ENCODE measurements at places on chromosomes 5 and 9.

DNA sequence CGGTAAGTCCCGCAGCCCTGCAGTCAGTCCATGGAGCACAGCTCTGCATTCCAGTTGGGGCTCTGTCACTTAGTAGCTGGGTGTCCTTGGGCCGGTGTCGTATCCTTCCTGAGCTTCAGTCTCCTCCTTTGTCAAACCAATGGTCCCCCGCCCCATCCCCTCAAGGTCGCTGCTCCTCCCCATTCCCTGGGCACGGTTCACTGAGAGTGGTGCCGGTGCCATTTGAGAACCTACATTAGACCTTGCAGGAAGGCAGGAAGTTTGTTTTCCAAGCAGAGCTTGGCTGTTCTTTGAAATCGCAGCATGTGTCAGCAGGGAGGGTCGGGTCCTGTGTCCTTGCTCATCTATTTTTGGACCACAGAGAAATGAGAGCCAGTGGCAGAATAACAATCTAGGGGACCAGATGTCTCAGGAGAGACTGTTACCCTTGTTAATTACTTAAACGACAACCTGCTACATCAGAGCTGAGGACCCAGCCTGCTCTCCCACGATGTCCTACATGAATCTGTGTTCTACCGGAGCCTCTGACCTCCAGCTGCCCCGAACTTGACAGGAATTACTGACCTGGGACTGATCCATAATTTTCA lies 21.7 kb upstream of the BARHL1 start:
- DNase-seq = no peak

DNA sequence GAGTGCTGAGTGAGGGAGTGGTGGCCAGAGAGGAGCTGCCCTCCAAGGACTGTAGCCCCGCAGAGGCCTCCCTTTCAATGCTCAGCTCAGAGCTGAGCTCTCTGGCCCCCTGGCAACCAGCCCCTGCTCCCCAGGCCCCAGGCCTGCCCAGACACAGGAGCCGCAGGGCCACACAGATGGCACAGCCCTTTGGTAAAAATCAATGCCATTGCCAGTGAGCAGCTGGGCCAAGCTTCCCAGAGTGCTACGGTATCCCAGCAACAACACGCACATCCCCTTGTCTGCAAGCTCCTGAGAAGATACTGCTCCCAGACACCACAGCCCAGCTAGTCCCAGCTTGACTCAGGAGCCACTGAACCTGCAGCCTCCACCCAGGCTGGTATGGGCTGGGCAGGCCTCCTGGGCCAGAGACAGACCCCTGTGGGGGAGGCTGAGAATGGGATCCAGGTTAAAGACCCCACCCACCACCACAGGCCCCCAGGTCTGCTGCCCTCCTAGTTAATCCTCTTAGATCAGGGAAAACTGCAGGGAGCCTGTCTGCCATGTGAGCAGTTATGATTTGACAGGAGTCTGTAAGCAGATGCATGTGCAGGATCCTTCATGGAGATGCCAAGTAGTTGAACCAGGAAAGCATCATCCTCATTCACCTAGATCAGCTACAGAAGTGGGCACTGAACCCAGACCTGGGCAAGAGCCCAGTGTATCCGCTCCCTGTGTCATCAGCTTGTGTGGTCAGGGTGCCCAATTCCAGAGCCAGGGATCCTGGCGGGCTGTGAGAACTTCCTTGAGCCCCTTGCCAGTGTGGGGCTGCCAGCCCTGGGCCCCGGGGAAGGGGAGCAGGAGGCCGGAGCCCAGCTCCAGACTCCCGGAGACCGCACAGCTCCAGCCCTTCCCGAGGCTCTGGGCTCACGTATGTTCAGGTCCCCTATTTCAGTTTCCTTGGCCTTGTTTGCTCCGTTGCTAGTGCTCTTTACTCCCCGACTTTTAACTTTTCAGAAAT lies 26.7 kb upstream of the ADAMTS2 start:
- no peak for DNase-seq

- DNase-seq = no peak
Measured at GRCh38 chr5:139046551-139046950, 151.6 kb downstream of the SIL1 start.

GRCh38 chr9:70352356-70352755 lies 62.1 kb downstream of the KLF9 start:
- no peak for DNase-seq

- DNase-seq = no peak
Measured at GRCh38 chr5:115109840-115110239, 59.9 kb downstream of the TRIM36 start.

GRCh38 chr5:88275581-88275980 lies 6.9 kb upstream of the TMEM161B start:
- no peak for DNase-seq

GRCh38 chr5:149771216-149771980 lies 41.3 kb downstream of the PPARGC1B start:
- no peak for DNase-seq

- DNase-seq = no peak
Measured at GRCh38 chr5:59798862-59799667, 94.5 kb downstream of the PDE4D start.

DNA sequence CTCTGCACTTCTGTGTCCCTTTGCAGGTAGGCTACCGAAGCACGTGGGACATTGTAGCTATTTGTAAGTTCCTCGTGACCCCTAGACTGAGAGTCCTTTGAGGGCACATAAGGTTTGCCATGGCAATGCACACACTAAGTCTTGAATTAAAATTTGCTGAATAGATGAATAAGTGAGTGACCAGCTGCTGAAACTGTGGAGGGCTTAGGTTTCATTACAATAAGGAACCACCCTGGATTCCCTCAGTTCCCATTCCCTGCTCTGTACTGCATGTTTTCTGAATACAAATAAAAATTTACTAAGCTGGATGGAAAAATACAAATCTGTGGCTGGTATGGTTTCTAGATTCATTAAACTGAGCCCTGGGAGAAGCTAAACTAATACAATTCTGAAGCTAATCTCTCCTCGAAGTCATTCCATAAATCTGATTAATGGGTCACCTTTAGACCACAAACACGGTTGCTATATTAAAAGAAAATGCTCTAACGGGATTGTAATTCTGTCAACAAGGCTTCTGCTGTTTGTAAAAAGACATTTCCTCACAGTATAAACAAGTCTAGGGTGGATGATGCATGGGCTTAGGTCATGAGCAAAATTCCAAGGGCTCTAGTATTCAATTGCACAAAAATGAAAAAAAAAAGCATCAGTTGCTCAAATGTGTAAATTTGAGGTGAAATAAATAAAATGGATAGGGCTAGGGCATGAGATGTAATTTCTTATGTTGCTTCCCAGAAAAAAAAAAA lies 172.3 kb downstream of the ATP10B start:
- DNase-seq = no peak

DNA sequence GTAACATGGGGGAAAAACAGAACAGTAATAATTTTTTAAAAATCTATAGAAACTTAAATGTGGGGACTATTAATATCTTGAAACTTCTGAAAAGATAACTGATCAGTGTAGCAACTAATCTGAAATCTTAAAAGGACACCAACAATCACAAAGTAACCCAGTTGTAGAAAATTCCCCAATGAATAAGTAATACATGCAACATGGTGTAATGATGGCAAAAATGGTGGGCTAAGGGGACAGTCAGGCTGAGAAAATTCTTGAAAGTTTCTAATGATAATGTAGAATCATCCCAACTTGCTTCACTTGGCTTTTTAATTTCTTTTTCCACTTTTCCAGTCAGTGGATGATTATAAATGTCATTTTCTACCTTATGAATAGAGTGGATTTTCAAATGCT lies 5.4 kb downstream of the NFIL3 start:
- DNase-seq = no peak
